RWPE2 (cell line): ENCODE measurements at places on chromosomes 1 and 21.

GRCh38 chr1:228791791-228792190 lies 56.5 kb downstream of the RHOU start:
- DNase-seq: no peak

DNA sequence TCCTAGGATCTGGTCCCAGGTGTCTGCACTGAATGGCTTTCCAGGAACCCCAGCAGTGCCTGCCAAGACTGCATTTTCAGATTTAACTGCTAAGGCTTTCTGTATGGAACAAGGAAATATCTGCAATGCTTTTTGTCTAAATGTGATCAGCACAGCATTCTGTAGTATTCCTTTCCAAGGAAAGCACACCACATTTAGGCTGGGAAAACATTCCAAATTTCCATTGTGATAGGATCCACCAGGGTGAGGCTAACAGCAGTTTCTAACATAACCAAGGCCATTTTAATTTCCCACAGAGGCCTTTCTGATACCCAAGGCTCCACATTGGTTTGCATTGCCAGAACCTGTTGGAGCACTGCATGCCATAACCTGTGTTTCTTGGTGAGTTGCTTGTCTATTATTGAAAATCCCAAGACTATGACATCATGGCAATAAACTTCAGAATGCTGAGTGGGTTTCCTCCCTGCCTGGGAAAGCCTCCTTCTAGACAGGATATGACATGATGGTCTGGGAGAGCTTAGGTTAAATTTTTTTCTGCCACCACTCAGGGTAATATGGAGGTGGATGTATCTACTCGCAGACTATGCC lies 23.3 kb upstream of the PTGFRN start:
- peak; percentile 65 for DNase-seq

- no peak for DNase-seq
Measured at GRCh38 chr21:32949701-32950100, 76.0 kb upstream of the OLIG2 start.

- DNase-seq: no peak
Measured at GRCh38 chr1:31650161-31651088, 5.7 kb upstream of the PEF1 start.

- no peak for DNase-seq
Measured at GRCh38 chr1:61005614-61006580, 76.5 kb upstream of the NFIA start.

- DNase-seq: no peak
Measured at GRCh38 chr1:156392452-156392853, 23.4 kb downstream of the RHBG start.
